ENCODE measurements at places on chromosomes 12 and 14.
A peak's percentile ranks its signal among the peaks of the same experiment; 100 is the strongest.

DNA sequence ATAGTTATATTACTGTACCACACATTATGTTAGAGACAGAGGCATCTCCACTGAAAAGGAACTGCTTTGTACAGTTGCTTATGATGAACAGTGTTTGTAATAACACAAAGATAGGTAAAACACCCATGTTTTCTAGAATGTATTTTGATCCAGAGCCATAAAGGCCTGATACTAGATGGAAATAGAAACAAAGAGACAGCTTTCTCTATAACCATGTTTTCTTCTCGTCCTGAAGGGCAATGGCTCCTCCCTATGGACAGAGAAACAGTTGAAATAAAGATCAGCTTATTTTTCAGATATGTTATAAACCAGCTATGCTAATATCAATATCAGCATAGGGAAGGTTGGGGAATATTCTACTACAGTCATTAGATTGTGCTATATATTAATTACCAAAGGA, 109.2 kb downstream of the ATXN7L3B start:
- DNase-seq, result peak; percentile 39

GRCh38 chr14:55075628-55076175, 24.3 kb downstream of the MAPK1IP1L start:
- no peak for DNase-seq

DNA sequence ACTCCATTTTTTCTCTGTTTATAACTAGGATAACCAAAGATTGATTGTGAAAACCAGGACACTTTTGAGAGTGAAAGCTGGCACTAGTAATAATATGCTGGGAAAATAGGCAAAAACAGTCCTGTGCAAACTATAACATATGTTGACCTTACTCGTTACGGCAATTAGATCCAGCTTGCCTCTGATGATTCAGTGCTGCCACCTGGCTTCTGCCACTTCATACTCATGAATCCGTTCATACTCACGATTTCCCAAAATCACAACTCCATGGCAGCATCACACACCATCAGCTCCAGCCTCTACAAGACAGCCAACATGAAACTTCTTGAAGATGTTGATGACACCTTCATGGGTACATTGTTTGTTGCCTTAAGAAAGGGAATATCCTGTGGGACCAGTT, 49.1 kb upstream of the CAND1 start:
- peak; percentile 7 for DNase-seq

- no peak for DNase-seq
Measured at GRCh38 chr12:118682656-118683055, 298.7 kb upstream of the SRRM4 start.

DNA sequence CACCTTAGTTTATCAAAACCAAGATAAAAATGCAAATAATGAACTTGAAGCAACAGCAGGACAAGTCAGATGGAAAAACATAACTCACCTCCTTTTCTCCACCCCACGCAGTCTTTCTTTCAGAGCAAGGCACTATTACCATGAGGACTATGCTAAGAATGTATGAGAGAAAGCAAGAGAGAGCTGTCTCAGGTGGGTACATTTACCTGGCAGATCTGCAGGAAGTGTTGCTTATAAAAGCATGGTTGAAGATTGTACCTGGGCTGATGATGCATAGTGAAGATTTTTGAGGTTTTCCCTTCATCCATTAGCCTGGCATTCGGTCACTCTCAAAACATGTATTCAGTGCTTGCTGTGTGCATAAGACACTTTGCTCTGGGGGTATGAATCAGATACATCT, 68.8 kb upstream of the IFNG-AS1 start:
- no peak for DNase-seq

- DNase-seq, result no peak
Measured at GRCh38 chr12:100857418-100857817, 62.8 kb downstream of the ANO4 start.

GRCh38 chr12:113996026-113996425, 29.9 kb upstream of the RBM19 start:
- DNase-seq, result no peak

GRCh38 chr12:67702136-67702535, 53.6 kb downstream of the DYRK2 start:
- no peak for DNase-seq

DNA sequence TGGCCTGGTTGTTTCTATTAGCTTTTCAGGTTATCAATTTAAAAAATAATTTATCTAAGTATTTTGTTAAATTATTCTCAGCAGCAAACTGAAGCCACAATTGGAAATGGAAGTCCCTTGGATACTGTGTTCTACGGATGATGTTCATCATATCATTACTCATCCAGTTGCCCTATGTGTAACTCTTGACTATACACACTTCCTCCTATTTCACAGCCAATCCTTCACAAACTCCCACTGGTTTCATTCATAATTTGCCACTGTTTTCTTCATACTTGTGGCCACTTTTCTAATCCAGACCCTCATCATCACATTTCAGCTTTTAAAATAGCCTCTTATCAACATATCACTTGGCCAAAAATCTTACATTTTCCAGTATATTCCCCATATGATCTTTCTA, 84.0 kb downstream of the CATSPERB start:
- no peak for DNase-seq

DNA sequence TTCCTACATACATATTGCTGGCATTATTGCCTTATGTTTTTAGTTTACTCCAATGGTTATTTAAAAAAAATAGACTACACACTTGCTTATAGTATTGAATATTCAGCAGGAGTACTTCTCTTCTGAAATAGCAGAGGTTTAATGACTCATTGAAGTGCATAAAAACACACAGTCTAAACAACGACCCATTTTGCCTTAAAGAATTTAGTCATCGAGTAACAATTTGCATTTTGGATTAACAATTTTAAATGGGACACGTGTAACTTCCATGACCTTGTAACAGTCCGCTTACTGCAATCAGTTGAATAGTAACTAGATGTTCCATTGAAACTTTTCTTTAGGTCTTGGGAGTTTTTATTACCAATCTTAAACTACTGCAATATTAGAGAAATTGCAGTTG, 9.0 kb downstream of the TRHDE start:
- DNase-seq, result no peak

GRCh38 chr14:69451941-69452340, 32.6 kb upstream of the PLEKHD1 start:
- no peak for DNase-seq

DNA sequence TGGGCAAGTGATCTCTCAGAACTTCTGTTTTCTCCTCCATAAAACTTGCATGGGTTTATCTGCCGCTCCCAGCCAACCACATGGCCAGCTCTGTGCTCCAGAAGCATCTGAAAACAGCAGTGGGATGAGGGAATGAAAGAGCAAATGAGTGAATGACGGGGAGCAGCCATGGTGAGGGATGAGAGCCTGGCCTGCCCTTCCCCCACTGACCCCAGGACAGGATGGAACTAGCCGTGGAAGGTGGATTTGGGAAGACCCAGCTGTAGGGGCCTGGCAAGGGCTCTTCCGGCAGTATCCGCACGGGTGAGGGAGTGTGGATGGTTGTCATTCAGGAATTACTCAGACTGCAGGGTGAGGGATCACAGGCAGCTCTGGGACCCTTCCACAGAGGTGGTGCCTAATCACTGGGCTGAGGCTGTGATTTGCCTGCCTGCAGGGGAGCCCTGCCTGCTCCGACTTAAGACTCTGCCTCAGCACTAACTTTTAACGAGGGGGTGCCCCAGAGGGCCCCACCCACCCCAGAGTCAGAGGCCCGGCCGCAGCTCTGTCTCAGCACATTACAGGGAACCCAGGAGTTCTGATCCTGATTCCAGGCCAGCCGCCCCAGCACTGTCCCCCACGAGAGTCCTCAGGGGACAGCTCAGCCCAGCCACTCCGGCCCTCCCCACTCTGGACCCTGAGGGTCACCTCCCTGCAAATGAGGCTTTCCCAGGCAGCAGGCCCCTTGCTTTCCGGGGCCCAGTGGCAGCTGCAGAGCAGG, 136.8 kb upstream of the C14orf180 start:
- peak; percentile 77 for DNase-seq

- DNase-seq, result peak; percentile 82
Measured at GRCh38 chr12:50074936-50075807, 10.0 kb upstream of the SMARCD1 start.

GRCh38 chr12:6700646-6701051, at the start of gene PIANP:
TSS of gene PIANP (minus strand) at chr12:6700815. CDS start at chr12:6698061, 2,754 bp downstream.
- peak; percentile 61 for DNase-seq
